Frontal cortex (tissue), 4 donors: ENCODE measurements at places on chromosomes 2 and 18.

GRCh38 chr18:63213331-63213900, 106.2 kb downstream of the BCL2 start:
- DNase-seq: no peak

DNA sequence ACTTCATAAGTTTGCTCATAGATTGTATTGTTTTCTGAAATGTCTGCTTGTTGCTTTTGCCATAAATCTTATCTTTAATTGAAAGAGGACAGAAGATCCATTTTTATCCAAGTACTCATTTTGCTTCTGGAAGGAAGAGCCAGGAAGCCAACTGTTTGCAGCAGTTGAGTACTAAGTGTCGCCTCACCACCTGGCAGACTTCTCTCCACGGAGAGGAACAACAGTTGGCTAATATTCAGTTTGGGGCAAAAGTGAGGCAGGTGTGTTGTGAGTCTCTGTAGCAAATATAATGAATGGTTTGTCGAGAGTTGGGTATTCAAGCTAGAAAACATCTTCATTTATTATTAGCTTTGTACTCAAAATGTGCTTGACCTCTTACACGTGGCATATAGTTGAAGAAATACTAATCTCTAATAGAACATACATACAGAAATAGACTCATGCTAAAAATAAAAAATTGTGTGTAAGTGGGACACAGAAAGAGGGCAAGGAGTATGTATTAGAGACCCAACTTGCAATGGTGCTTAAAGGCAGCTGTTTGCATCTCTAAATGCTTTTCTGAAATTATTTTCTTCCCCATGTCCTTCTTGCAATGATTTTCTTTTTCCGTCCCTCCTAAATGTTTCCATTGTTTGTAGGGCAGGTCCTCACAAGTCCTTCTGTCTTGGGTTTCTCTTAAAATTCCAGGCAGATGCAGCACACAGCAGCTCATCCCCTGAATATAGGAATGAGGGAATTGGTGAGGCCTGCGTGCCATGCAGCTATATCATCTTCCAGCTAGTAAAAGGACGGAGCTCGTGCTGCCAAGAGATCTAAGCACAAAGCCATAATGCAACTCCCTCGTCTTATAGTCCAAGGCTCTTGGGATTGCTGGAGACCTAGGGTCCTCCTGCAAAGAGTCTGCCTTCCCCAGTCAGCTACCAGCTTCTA, 44.8 kb upstream of the MAP3K20 start:
- DNase-seq: no peak

DNA sequence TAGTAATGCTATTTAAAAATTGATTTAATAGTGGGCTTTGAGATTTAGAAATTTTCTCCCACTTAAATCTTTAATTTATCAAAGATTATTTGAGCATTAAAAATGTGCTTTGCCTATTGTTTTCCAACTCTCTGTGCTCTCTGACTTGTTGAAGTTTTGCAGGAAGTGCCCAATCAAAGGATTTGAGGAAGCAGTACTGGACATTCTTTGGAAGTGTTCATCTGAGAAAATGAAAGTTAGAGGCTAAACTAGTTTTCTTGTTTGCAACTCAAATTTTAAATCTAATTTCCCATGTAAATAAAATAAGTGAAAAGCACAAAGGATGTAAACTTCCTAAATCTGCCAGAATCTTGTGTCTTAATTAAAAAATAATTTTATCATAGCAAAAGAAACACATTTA, 89.1 kb downstream of the CAMKMT start:
- DNase-seq: no peak

DNA sequence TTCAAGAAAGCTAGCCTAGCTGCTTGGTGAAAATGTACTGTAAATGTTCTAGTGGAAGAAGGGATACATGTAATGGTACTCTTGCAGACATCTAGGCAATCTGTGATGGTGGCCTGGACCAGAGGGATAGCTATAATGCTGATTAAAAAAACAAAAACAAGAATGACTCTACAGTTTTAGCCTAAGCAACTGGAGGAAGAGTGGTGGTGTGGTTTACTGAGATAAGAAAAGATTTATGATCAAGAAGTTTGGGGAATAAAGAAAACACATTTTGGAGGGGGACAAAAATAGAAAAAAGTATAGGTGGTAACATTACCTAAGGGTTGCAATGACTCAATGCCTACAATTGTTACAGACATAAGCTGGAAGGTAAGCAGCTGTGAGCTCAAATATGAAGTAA, 1080.7 kb upstream of the CELF4 start:
- no peak for DNase-seq

GRCh38 chr2:8633735-8634313, 48.0 kb upstream of the ID2 start:
- DNase-seq: no peak
